ENCODE measurements at places on chromosomes 7 and 10. TPM values are rescaled to one million over a fixed set of nuclear protein-coding genes. Genes with fewer than 3 reads are reported as not detected.
A peak's percentile ranks its signal among the peaks of the same experiment; 100 is the strongest.

Gene TMEM140
- polyA plus RNA-seq, result 34.4 TPM

Gene WNT2
- polyA plus RNA-seq, result not detected

Gene AZGP1
- not detected for polyA plus RNA-seq

Gene DENND2A
- not detected for polyA plus RNA-seq

Gene OR6B1
- not detected for polyA plus RNA-seq

Gene VSTM4
- not detected for polyA plus RNA-seq

Gene MYL10
- polyA plus RNA-seq, result not detected

DNA sequence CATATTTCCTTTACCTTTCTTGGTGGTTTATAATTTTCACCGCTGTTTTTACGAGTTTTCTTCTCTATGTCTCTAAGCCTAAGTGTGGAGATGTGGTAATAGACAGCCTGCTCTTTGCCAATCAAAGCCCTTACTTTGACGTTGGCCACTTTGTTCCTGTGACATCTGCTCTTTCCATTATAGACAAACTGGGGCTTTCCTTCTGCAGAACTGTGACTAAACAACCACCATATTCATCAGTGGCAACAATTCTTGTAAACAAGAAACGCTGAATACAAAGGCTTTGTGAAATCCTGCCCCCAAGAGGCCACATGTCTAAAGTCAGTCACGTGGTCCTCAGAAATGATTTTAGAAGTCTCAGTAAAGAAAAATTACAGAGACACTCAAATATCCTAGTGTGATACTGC lies 59.6 kb upstream of the CAPZA2 start:
- no peak for DNase-seq

DNA sequence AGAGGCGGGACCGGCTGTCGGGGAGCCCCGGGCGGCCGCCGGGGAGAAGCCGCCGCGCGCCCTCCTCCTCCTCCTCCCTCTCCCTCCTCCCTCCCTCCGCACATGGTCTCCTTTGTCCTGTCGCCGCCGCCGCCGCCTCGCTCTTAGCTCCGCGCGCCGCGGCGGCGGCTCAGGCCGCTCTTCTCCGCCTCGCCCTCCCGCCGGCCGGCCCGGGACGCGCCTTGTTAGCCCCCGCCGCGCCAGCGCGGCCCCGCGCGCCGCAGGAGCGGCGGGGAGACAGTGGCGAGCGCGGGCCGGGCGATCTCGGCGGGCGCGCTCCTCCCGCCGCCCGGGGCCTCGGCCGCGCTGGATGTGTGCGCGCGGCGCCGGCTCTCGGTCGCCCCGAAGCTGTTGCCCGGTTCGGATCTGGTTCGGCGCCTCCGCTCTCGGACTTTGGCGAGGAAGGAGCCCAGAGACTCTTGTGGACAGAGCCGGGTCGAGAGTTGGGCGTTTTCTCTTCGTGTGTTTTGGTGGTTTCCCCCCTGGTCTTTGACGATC lies 437.4 kb upstream of the GALNT17 start:
- peak; percentile 4 for DNase-seq

GRCh38 chr7:1050956-1051690 lies 6.8 kb downstream of the GPR146 start:
- DNase-seq, result no peak

DNA sequence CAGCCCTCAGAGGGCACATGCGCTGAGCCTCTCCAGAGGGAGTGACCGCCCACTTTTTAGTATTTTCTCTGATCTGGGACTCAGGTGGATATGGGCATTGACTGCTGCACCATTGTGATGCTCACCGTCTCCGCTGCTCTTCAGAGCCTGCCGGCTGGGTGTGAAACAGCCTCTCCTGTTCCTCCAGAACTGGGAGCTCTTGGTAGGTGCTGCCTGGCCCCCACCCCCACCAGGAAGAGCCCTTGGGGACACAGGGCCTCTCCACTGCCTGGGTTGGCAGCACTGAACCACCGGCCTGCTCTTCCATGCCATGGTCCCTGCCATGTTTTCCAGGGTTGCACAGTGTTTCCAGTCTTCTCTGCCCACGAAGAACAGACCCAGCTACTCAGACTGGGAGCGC lies 36.3 kb downstream of the ARHGAP22 start:
- DNase-seq, result no peak

DNA sequence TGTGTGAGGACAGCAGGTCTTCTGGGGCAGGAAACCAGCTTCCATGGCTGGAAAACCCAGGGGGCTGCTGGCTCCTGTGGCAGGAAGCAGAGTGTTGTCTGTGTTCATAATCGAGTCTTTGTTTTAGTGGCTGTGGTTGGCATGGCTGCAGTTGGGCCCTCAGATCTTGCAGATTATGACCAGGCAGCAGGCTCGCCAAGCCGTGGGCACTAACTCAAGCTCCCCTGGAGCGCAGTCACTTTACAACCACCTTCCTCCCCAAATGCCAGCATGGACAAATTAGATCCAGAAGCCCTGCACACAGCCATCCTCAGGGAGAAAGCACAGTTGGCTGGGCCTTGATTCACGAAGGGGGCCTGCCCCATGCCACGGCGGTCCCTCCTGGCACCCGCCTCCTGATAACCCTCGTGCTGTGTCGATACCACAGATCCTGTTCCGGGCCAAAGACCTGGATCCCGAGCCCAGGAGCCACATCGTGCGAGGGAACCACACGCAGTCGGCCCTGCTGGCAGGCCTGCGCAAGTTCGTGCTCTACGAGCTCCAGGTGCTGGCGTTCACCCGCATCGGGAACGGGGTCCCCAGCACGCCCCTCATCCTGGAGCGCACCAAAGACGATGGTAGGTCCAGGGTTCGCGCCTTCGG lies 552.5 kb upstream of the FOXK1 start:
- DNase-seq, result no peak

DNA sequence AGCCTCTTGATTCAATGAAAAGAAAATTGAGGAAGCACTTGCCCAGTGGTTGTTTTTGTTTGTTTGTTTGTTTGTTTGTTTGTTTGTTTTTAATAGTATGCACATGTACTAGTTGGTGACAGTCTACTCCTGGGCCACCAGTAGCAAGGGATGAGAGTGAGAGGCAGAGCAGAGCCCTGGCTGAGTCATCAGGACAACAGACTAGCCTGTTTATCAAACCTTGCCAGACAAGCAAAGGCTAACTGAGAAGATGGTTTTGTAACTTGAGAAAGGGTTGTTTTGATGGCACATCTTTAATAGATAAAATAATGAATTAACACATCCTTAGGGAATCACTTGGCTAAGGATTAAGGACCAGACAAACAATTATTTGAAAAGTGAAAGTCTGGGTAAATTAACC lies 78.1 kb downstream of the INHBA start:
- no peak for DNase-seq

- no peak for DNase-seq
Measured at GRCh38 chr10:75980419-75981002, 549.1 kb downstream of the LRMDA start.

Measured in CD8-positive, alpha-beta memory T cell (primary cell).